ENCODE measurements at places on chromosomes 13 and 19.

- DNase-seq = no peak
Observed at GRCh38 chr13:33787051-33787591, 30.8 kb upstream of the RFC3 start.

DNA sequence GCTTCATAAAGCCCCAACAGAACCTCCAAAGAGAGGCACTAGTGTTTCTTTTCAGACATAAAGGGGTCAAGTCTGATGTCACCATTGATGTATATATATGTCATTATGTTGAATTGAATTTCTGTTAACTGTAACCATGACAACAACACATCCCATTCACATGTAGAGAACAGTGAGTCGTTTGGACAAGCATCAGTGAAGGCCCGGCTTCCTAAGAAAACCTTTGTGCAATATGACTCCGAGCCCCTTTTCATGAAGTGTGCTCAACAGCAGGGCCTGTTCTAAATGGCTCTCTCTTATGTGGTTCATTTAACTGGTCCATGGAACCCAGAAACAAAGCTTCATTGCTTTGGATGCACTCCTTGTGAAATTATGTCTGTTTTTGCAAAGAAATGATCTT lies 67.2 kb upstream of the UBL3 start:
- no peak for DNase-seq

DNA sequence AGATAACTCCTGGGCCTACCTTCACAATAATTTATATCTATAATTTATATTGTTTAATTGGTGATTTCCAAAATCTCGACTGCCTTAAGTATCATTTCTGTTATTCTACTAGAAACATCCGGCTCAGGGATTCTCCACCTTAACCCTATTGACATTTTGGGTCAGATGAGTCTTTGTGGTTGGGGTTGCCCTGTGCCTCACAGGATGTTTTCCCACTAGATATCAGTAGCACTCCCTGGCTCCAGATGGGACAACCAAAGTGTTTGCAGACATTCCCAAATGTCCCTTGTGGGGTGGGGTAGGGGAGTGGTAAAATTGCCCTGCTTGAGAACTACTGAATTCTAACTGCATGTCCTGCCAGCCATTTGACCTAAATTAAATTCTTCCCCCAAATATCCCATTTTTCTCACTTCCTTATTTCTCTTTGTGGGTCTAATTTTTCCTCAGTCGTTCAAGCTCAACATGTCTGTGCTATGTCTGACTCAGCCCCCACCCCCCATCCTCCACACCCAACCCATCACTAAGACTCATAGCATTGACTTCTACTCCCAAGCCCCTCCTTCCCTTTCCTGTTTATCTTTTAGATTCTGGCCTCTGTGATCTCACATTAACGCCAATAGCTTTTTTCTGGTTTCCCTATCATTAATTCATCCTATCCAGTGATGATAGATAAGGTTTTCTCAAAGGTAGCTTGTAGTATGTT lies 545.1 kb downstream of the EFNB2 start:
- no peak for DNase-seq

DNA sequence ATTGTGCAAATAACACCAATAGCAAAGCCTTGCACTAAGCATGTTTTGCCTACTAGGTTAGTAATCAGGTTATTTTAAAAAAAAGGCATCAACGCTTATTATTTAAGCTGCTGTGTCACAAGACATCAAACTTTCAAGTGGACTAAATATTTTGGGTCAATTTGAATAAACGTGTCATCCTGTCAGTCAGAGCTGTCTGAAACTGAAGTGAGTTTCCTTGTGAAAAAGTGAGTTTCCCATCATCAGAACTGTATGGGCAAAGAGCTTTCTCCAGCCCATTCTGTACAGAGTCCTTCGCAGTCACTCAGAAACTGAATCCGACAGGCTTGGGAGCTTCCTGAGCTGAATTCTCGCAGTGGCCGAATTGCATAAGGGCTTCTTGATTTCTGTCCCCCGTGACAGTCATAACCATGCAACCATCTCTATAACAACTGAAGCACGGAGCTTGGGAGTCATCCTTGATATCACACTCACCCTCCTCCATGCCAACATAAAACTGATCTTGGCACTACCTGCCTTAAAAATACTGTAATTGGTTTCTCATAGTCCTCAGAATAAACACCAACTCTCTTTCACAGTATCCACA lies 139.8 kb downstream of the MIPEP start:
- DNase-seq = no peak

DNA sequence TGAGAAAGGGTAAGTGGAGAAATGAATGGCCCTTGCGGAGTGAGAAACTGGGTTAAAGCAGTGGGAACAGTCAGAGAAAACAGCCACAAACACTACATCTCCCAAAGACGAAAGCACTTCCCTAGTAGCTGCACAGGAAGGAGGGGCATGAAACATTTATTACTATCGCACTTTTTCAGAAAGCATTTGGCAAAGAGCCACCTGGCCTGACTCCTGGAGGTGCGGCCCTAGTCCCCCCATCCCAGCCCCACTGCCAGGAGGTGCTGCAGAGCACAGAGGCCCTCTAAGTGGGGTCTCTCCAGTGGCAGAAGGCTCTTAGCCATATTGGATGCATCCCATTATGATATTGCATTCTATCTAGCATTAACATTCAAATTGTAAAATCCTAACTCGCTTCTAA lies 55.8 kb downstream of the MTMR6 start:
- DNase-seq = no peak

DNA sequence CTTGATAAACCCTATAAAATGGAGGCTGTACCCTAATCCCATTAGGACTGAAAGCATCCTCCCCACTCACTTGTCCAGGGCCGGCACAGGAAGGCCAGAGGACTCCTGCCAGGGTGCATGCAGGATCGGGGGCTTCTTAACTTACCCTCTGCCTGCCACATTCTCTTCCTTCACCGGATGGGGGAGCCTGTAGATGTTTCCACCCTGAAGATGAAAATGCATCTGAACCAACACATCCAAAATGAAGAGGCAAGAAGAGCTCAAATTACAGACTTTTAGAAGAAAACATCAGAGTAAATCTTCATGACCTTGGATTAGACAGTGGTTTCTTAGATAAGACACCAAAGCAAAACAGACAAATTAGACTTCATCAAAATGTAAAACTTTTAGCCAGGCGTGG lies 25.9 kb upstream of the NAPA start:
- DNase-seq = no peak

DNA sequence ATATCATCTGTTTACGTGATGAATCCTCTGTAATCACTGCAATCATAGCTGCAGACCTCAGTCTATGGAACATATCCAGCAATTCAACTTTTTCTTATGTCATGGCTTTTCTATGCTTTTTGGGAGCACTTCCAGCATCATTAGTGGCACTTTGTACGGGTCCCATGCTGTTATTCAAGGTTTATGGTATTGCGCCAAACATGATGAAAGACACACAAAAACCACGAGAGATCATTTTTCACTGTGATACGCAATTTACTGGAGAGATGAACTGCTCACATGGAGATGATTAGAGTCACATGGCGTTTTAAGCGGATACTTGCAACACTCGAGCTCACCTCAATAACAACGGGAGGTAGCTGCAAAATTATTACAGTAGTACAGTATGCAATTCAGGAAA lies 2101.7 kb upstream of the PCDH20 start:
- DNase-seq = peak; percentile 80

- DNase-seq = no peak
Observed at GRCh38 chr13:98288211-98288610, 111.1 kb upstream of the RNF113B start.

- DNase-seq = no peak
Observed at GRCh38 chr13:91134803-91135184, 212.7 kb upstream of the MIR17HG start.

GRCh38 chr19:38544569-38545315 lies 73.0 kb downstream of the MAP4K1 start:
- no peak for DNase-seq

GRCh38 chr19:46192992-46193650 lies 36.4 kb upstream of the IGFL1 start:
- DNase-seq = no peak

GRCh38 chr13:57631596-57632275 lies at the start of gene PCDH17:
TSS of gene PCDH17 (plus strand) at chr13:57631744. CDS start at chr13:57632547, 803 bp downstream.
- DNase-seq = peak; percentile 30

- peak; percentile 70 for DNase-seq
Observed at GRCh38 chr19:48398375-48399235, 5.1 kb downstream of the GRIN2D start.

GRCh38 chr13:110265682-110266430 lies 41.1 kb downstream of the COL4A1 start:
- no peak for DNase-seq

Data from NCI-H2081 (cell line).